ENCODE measurements at places on chromosomes 1 and 21.

- no peak for DNase-seq
Measured at GRCh38 chr1:11563560-11564069, 84.7 kb downstream of the DISP3 start.

- DNase-seq = peak; percentile 87
Measured at GRCh38 chr1:16215882-16216753, 3.7 kb upstream of the ARHGEF19 start.

- no peak for DNase-seq
Measured at GRCh38 chr1:81607086-81607485, 193.6 kb upstream of the ADGRL2 start.

DNA sequence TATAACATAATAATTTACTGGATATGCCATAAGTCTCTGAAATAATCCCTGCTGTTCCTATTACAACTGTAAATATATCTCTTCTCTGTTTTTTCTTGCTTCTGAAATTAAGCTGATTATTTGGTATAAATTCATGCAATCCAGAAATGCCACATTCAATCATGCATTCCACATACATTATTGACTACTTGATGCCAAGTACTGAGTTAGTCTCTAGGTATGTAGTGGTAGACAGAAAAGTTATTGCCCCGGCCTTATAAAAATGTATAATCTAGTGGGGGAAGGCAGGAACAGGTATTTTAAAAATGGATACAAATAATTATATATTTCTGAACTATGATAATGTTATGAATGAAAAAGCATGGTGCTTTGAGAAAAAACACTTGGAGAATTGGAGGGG lies 338.6 kb upstream of the SNX7 start:
- no peak for DNase-seq

DNA sequence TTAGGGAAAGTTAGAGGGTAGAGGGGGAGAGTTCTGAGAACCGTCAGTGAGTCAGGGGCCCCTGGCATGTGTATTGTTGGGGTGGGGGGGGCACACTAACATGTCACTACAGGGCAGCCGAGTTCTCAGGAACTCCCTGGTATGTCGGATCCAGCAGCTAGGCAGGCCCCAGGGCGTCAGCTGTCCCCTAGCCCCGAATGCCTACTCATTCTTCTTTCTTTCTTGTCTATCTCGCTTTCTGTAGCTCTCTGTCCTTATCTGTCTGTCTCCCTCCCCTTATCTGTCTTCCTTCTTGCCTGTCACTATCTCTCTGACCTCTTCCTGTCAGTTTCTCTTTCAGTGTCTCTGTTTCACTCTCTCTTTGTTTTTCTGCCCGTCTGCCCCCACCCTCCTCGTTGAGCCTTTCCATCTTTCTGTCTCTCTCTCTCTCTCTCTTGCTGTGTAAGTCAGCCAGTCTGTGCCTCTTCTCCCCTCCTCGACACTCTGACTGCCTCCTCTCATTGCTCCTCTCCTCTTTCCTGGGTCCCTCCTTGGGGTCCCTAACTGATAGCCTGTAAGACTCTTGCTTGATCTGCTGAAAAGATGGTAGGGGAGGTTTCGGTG lies 2.4 kb downstream of the NTRK1 start:
- peak; percentile 51 for DNase-seq
